ENCODE measurements at places on chromosomes 2 and 18.

GRCh38 chr2:86017901-86018896, 87.5 kb downstream of the POLR1A start:
- no peak for DNase-seq

- no peak for DNase-seq
Measured at GRCh38 chr2:188449971-188450370, 158.3 kb downstream of the GULP1 start.

DNA sequence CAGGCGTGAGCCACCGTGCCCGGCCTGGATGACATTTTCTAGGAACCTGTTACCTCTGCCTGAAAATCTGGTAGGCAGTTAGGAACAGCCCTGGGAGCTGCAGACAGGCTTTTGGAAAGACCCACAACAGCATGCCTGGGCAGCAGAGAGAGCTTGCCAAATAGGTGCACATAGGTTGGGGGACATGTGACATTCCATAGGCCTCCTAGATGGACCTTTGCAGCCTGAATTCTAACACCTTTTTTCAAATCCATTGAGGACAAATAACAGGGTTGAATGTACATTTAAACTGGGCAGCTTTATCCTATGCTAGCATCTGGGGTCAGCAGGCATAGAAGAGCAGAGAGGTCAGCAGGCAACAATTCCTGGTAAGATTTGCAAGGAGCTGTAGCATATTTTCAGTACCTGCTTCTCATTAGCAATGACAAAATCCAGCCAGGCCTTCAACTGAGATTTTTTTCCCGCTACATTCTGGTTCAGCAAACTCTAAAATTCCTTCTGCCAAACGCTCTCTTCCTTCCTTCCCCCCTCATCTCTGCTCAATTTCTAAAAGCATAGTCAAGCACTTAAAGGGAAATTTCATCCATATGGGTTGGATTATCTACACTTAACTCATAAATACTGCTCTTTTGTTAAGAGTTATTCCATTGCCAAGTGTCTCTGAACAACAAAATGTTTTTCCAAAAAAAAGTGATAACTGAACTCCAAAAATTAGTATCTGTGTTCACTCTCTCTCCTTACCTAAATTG, 75.2 kb downstream of the SOWAHC start:
- no peak for DNase-seq

DNA sequence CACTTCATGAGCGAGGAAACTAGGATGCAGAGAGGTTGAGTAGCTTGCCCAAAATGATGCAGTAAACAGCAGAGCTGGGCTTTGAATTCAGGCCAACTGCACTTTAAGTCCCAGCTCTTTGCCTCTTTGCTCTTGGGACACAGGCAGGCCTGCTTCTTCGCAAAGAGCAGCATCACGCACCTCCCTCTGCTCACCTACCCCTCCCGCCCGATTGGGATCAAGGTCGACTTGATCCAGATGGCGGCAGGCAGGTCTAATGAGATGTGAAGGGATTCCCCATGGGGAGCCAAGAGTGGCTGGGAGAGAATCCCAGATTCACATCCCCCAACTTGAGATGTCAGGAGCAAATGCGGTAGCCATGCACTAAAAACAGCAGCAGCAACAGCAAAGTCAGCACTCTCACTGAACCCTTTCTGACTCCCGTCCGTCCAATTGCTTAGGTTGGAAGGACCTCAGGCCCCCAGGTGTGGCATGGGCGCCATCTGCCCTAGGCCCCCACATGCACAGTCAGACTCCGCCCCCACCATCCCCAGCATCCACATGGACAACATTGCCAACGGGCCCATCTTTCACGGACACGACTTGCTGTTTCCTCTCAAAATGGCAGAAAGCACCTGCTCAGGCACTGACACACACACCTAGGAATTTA, 84.3 kb upstream of the MAP4K4 start:
- DNase-seq, result no peak

DNA sequence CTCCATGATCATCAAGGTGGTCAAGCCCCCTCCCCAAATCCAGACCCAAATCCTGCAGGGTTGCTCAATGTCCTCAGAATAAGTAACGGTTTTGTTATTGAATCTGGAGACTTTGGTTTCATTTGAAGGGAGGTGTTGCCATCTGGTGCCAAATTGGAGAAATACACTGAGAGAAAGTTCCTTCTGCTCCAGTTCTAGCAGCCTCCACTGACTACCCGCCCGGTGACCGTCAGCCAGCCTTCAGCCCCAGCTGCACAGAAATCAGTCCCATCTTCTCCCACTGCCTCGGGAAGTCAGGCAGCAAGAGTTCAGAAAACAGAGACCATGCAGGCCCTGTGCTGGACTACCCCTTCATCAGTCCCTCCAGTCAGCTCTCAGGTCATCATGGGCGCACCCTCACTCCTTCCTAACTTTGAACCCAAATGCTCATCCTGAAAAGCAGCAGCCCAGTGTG, 38.7 kb downstream of the PKDCC start:
- DNase-seq, result peak; percentile 43

GRCh38 chr18:3061581-3062312, 48.8 kb upstream of the LPIN2 start:
- peak; percentile 75 for DNase-seq

- DNase-seq, result no peak
Measured at GRCh38 chr2:127155028-127155581, 48.2 kb upstream of the BIN1 start.

- no peak for DNase-seq
Measured at GRCh38 chr2:225894236-225894980, 494.9 kb downstream of the NYAP2 start.

GRCh38 chr2:14401873-14402272, 230.6 kb upstream of the LRATD1 start:
- DNase-seq, result no peak

- DNase-seq, result no peak
Measured at GRCh38 chr2:107809835-107810234, 16.9 kb upstream of the RGPD4 start.

GRCh38 chr2:170716851-170717598, 1.9 kb downstream of the SP5 start:
- DNase-seq, result peak; percentile 48

DNA sequence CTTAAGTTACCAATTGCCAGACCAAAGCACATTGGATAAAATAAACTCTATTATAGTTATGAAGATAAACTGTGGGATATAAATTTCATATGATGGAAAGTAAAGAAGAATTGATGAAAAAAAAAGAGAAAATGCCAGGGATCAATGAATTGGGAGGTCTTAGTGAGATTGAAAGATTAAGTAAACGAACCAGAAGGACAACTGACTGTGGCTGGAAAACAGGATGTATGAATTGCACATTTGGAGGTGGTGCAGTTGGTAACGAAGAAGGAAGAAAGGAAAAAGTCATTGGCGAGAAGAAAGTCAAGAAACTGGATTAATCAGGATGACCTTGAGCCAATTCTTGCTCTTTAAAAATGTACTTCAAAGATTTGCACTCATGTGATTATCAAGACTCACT, 166.7 kb downstream of the NCK2 start:
- DNase-seq, result no peak

- no peak for DNase-seq
Measured at GRCh38 chr2:105514576-105514975, 115.7 kb upstream of the FHL2 start.

DNA sequence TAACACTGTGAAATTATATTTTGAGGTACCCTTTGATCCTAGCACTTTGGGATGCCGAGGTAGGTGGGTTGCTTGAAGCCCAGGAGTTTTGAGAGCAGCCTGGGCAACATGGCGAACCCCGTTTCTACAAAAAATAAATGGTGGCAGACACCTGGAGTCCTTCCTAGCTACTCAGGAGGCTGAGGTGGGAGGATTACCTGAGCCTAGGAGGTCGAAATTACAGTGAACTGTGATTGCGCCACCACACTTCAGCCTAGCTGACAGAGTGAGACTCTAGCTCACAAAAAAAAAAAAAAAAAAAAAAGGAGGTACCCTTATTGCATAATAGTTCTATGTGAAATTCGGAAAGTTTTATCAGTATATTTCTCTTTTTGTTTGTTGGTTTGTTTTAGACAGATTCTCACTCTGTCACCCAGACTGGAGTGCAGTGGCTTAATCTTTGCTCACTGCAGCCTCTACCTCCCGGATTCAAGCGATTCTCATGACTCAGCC, 59.2 kb upstream of the SCYGR2 start:
- no peak for DNase-seq

DNA sequence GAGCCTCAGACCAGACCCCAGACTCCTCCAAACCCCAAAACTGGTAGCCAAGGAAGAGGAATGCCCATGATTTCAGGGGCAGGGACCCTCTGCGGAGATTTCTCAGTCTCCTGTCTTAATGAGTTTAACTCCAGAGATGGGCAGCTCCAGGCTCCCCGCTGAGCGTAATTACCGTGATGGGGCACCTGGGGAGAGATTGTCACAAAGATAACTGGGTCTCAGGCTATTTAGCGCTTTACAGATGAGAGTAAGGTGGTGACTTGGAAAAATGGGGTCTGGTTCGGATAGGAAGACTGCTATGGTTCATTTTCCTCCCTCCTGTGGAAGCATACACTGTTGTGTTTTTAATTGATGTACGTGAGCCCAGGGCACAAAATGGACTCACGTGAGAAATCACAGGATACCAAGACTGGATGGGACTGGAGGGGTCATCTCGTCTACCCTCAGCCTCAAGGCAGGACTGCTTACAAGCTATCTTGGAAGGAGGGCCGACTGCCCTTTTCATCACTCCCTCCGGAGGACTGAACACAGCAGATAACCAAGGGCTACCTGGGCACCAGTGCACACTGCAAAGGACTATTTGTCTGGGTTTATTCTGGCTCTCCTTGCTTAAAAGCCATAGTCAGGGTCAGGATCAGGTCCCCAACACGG, 427.8 kb downstream of the ZNF521 start:
- no peak for DNase-seq

- DNase-seq, result no peak
Measured at GRCh38 chr2:74414881-74415761, 6.3 kb downstream of the C2orf81 start.

DNA sequence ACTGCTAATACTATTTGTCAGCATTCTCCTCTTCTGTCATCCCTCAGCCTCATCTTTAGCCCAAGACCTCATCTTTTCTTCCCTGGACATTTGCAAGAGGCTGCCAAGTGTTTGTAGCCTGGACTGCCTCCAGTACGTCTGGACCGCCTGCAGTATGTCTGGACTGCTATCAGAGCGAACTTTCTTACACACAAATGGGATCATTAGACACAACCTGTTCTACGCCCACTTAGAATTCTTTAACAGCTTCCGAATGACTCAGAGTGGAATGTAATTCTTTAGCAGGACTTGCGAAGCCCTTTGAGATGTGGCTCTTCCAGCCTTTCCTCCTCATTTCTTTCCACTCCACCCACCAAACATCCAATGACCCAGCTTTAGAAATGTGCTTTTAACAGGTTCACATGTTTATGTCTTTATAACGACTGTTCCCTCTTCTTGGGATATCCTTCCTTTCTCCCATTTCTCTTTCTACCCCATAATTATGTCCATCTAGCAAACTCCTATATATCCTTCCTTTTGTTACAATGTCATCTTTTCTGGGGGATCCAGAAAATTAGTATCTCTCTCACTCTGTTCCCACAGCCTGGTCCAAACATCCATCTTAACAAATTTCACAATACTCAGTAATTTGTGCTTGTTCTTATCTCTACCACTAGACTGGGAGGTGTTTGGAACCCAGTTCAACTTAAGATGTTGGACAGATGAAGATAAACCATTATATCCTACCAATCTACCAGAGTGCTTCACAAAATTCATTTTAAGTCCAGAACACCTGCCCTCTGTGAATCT, 171.3 kb upstream of the PGAP1 start:
- no peak for DNase-seq

GRCh38 chr2:200081236-200081635, 125.9 kb downstream of the MAIP1 start:
- DNase-seq, result no peak

DNA sequence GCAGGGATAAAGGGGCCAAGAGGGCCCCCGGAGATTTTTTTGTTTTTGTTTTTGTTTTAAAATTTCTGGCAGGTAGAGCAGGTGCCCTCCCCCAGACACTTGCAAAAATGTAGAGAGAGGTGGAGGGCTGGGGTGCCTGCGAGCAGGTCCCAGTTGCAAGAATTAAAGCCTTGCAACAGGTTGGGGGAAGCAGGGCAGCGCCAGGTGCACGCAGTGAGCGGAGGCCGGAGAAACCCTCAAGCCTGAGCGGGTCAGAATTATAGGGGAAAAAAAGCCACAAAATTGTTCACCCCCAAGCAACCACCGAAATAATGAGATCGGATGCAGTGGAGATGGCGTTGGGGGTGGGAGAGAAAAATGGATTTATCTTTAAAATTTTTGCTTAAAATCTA, 527 bp downstream of the IGFBP5 start:
- DNase-seq, result no peak

DNA sequence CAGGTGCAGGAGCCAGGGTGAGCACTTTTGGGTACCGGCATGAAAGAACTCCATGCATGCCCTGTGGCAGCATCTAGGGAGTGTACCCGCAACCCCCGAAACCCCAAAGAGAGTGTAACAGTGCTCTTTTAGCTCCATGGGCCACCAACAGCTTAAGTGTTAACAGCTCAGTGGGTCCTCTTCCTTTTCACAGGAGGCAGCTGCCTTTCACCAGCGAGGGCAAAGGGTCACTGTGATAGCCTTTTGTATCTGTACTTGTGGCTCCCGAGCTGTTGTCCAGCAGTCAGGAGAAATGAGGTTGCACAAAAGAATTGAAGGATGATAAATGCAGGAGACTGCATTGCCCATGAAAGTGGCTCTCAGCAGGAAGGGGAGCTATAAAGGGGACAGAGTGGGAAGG, 1166.3 kb upstream of the ACVR2A start:
- no peak for DNase-seq

DNA sequence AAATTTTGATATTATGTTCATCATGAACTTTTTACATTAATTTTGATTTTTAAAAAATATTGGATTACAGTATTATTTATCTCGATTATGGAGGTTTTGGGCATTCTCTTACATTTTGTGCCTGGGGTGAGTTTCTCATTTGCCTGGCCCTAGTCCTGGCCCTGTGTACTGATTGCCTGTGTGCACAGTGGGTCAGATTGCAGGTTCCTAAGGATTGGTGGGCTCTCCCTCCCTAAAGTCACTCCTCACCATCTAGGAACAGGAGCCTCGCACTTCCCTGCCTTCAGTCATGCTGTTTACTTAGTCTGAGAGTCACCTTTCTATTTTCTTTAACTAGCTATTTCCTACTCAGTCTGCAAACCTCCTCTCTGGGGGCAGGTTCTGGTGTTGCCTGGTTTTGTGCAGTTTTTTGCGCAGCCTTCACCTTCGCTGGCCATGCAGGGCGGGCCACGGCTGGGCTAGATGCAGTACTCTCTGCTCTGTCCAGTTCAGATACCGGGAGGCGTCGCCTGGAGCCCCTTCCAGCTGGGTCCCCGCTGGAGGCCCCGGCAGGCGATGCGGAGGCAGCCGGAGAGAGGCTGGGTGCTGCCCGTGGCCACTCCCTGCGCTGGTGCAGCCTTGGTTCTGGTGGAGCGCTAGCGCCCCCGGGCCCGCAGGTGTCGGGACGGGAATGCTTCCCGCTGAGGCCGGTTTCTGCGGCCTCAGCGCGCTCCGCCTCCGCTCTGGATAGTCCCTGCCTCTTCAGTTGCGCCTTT, 23.3 kb upstream of the MC5R start:
- DNase-seq, result peak; percentile 67

Data from stimulated activated naive CD8-positive, alpha-beta T cell treated with anti-CD3 and anti-CD28 coated beads, Interleukin-15, amount 100 ng/mL, for 72 hours (primary cell).